Fibroblast of skin of scalp (primary cell): ENCODE measurements at places on chromosomes 6 and 20.
A peak's percentile ranks its signal among the peaks of the same experiment; 100 is the strongest.

GRCh38 chr6:32855467-32856174 lies 1.6 kb downstream of the PSMB9 start:
- no peak for DNase-seq

GRCh38 chr6:15904651-15905376 lies 224.1 kb upstream of the MYLIP start:
- DNase-seq = no peak

DNA sequence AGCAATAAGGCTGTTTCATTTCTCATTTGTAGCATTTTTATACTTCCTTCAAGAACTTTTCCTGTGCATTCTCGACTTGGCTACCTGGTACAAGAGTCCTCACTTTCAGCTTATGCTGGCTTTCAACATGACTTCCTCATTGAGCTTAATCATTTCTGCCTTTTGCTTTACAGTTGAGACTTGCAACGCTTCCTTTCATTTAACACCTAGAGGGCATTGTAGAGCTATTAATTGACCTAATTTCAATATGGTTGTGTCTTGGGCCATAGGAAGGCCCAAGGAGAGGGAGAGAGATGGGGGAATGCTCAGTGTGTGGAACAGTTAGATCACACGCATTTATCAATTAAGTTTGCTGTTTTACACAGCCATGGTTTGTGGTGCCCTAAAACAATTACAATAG lies 37.2 kb downstream of the SLC22A2 start:
- DNase-seq = no peak

DNA sequence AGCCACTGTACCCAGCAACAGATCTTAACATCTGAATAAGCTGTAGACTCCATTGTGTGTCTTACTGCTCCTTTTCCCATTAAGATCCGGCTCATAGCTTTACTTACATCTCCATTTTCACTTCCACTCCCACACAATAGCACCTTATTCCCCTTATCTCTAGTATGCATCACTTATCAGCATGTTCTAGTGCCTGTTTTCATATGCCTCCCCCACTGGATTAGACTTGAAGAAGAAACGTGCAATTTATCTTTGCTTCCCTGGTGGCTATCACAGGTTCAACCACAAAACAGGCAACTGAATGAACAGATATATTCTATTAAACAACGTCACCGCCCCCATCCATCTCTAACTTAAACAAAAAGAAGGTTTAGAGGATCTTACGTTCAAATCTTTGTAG lies 12.1 kb downstream of the SSR1 start:
- no peak for DNase-seq

GRCh38 chr6:44606976-44607375 lies 219.5 kb downstream of the CDC5L start:
- no peak for DNase-seq

GRCh38 chr6:99485395-99485773 lies 29.8 kb downstream of the USP45 start:
- DNase-seq = no peak

- DNase-seq = no peak
Observed at GRCh38 chr20:62603907-62604785, 38.2 kb upstream of the SLCO4A1 start.

DNA sequence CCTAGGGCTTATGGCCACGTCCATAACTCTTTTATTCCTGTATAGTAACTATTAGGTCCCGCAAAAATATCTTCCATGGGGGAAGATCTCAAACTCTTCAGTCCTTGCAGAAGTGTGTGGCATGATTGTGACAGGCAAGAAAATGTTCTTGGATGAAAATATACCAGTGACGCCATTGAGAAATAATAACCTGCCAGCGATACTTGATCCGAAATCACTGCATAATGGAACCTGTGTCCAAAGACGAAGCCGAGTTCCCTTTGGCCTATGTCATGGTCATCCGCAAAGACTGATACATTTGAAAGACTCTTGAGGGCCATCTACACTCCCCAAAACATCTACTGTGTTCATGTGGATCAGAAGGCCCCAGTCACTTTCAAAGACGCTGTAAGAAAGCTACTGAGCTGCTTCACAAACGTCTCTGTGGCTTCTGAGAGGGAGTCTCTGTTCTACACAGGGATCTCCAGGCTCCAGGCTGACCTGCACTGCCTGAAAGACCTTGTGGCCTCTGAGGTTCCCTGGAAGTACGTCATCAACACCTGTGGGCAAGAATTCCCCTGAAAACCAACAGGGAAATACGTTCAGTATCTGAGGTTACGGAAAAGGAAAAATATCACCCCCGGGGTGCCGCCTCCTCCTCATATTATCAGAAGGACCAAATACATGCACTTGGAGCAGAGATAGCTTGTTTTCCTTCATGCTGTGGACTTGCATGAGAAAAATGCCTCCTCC lies 6.9 kb upstream of the GCNT2 start:
- DNase-seq = no peak

GRCh38 chr20:16018881-16019280 lies 554.4 kb downstream of the KIF16B start:
- DNase-seq = no peak

DNA sequence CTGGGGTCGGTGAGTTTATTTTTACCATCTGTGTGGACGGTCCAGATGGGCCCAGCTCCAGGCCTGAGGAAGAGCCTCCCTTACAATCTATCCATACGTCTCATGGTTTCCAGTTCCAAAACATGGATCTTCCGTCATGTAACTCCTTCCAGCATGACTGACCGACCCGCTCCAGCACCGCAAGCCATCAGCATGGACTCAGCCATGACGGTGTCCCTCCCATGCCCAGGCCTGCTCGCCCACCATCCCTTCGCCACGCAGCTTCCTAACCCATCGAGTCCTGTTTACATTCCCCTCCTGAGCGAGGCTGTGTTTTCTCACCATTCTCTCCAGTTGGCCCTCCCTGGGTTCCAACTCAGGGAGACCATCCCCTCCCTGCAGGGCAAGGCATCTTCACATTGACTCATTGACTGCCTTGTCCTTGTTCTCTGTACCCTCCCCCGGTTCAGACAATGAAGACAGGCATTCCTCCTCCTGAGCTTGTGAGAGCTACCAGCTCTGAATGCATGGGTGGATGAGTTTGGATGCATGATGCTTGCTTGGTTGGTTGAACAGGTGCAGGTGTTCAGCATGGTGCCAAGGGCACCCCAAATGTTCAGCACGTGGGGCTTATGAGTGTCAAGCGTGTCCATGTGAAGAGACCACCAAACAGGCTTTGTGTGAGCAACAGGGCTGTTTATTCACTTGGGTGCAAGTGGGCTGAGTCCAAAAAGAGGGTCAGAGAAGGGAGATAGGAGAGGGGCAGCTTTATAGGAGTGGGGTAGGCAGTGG lies 235.8 kb downstream of the SMOC2 start:
- DNase-seq = no peak

DNA sequence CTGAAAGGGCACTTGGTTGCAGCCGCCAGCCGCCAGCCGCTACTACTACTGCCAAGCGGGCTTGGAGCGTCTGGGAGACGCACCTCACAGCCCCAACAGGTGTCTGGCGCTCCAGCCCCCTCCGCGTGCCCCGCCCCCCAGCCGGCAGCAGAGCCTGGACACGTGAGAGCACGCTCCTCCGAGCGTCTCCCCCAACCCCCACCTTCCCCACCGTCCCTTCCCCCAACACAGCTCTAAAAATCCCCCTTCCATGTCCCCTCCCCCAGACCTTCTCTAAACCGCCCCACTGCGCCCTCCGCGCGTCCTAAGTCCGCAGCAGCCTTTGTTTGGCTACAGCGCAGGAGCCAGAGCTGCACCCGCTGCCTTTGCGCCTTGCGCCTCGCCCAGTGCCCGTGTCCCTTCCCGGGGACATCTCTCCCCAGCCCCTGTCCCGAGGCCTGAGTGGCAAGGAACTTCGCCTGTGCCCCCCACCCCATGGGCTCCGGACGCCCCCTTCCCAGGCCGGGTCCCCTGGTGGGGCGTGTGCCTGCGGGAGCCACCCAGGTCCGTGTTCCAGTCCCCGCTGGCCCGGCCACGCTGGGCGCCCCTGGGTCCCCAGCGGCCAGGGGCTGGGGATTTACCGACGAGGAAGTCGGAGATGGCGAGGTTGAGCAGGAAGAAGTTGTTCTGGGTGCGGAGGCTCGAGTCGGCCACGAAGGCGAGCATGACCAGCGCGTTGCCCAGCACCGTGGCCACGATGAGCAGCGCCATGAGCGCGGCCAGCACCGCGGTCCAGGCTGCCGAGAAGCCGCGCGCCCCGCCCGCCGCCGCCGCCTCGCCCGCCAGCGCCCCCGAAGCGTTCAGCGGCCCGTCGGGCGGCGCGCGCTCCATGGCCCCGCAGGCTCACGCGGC lies 732 bp downstream of the HRH3 start:
- no peak for DNase-seq

- no peak for DNase-seq
Observed at GRCh38 chr20:21017528-21018085, 88.6 kb downstream of the LINC00237 start.

DNA sequence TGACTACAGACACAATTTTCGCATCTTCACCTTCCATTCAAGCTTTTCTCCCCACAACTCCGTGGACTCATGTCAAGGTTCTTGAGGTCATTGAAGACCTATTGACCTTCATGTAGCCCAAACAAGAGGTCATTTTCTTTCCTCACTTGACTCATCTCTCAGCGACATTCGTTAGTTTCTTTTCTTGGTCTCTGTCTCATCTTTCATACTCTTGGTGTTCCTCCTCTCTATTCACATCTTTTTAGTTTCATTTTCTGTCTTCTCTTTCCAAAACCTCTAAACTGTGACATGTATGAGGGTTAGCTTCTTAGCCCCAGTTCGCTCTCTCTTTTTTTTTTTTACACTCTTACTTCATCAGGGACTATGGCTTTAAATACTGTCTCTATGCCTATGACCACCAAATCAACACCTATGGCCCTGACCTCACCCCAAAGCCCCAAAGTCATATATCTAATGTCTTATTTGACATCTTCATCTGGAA lies 128.6 kb upstream of the BACH2 start:
- no peak for DNase-seq

- no peak for DNase-seq
Observed at GRCh38 chr20:41179961-41180360, 42.6 kb downstream of the PLCG1 start.

DNA sequence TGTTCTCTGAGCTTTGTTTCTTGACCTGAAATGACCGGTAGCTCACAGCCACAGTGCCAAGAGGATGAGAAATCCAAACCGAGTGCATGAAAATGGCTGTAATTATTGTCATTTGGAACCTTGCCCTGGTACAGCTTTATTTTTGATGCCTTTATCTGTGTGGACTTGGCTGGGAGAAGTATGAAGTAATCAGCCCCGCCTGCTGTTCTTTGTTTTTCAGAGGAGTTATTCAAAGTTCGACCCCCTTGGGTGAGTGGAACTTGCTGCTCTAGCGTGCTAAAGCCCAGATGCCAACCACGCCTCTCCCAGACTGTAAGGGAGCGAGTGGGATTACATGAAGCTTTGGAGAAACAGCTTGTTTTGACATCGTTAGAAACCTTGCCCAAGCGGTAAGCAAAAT lies 48.3 kb downstream of the ECT2L start:
- peak; percentile 56 for DNase-seq

DNA sequence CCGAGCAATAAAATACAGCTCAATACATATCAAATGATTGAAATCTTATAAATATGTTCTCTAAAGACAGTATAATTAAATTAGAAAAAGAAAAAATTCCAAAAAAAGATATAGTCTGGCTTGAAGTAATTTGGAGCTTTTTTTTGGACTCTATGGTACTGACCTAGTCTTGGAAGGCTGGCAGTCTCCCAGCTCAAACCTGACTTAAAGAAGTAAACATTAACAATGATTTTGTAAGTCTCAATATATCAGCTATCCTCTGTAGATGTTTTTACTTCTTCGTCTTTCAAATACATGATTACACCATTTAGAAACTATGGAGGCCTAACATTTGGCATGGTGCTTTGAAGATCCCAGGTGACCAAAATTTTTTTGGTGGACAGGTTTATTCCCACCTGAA lies 14.2 kb downstream of the HINT3 start:
- no peak for DNase-seq
